Lower leg skin (tissue), 4 donors: ENCODE measurements at places on chromosomes 3 and 15. TPM values are rescaled to one million over a fixed set of nuclear protein-coding genes. Genes with fewer than 3 reads are reported as not detected.

Gene CLDN11
- total RNA-seq: 3.4 TPM

Gene PLOD2
- 4.4 TPM for total RNA-seq

Gene EHD4
- 22.9 TPM for total RNA-seq

Gene TRH
- total RNA-seq: not detected

Gene ZCWPW2
- total RNA-seq: not detected

Gene ACKR2
- 4.8 TPM for total RNA-seq

Gene TMCO5A
- total RNA-seq: not detected

Gene SNTN
- total RNA-seq: not detected
